ENCODE measurements at places on chromosomes 12 and 14. TPM values are rescaled to one million over a fixed set of nuclear protein-coding genes. Genes with fewer than 3 reads are reported as not detected.

Gene PLD4
- 2.1 TPM for total RNA-seq

Gene C12orf42
- 7.5 TPM for total RNA-seq

Gene ANO2
- total RNA-seq = not detected

Gene TMEM132C
- not detected for total RNA-seq

Gene PLCZ1
- total RNA-seq = not detected

Gene AMN
- total RNA-seq = 12.4 TPM

Gene RHOJ
- not detected for total RNA-seq

Gene HVCN1
- total RNA-seq = 14.2 TPM

Gene FGF23
- total RNA-seq = not detected

Gene INHBE
- not detected for total RNA-seq

Gene PTPRO
- total RNA-seq = 8.8 TPM

Gene TSPAN9
- total RNA-seq = 0.85 TPM

Gene CCDC85C
- 9.1 TPM for total RNA-seq

Gene GPR135
- 2.0 TPM for total RNA-seq

Gene TPPP2
- total RNA-seq = not detected

Gene KRT85
- total RNA-seq = not detected

Gene PLBD1
- total RNA-seq = 0.19 TPM

Gene HOXC6
- not detected for total RNA-seq

Gene FAM186B
- total RNA-seq = 0.65 TPM

Gene GLIPR1L2
- 2.1 TPM for total RNA-seq

Gene CBLN3
- total RNA-seq = 5.0 TPM

Gene KCNMB4
- total RNA-seq = 1.2 TPM

Gene C1S
- 4.9 TPM for total RNA-seq

Gene ANO4
- total RNA-seq = 0.26 TPM

Gene PTCSC3
- total RNA-seq = not detected

Gene CABP1
- total RNA-seq = not detected

Gene INHBC
- not detected for total RNA-seq

Gene HOXC12
- not detected for total RNA-seq

Gene PLEKHD1
- total RNA-seq = 0.61 TPM

Gene MANSC4
- total RNA-seq = not detected

Gene PPP4R4
- total RNA-seq = 0.41 TPM

All from T-cell (primary cell).